ENCODE measurements at places on chromosomes 5 and 9.
A peak's percentile ranks its signal among the peaks of the same experiment; 100 is the strongest.

GRCh38 chr5:42950456-42951292 lies 89.4 kb downstream of the ANXA2R start:
- peak; percentile 99 for DNase-seq

DNA sequence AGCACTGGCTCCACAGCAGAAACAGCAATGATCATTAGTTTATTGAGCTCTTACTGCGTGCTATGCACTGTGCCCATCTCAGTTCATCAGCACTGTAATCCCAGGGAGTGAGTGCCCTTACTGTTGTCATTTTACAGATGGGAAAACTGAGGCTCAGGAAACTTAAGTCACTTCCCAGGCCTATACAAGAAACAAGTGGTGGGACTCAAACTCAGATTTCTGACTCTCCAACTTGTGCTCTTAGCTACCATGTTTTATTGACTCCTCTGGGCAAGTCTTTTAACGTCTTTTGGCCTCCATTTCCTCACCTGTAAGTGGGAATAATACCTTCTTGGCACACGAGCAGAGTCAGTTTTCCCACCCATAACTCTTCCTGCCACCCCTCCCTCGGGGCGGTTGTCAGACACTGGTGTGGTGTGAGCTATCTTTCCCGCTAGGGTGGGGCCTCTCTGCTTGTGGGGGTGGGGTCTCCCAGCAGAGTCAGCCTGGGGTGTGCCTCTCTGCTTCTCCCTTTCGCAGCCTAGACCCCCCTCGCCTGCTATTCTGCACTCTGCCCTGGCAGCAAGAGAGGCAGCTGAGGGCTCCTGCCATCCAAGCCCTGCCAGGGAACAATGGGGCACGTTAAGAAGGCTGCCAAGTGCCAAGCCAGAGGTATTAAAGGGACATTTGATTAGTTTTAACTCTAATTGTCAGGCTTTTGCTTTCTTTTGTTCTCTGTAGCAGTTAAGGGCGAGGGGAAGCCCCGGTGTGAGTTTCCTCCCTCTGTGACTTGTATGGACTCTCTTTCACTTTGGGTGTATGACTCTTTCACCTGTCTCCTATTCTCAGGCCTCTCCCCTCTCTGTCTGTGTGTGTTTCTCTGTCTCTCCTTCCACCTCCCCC lies 12.1 kb downstream of the GALNT10 start:
- DNase-seq, result no peak

- DNase-seq, result no peak
Measured at GRCh38 chr5:83553000-83553486, 81.5 kb downstream of the VCAN start.

DNA sequence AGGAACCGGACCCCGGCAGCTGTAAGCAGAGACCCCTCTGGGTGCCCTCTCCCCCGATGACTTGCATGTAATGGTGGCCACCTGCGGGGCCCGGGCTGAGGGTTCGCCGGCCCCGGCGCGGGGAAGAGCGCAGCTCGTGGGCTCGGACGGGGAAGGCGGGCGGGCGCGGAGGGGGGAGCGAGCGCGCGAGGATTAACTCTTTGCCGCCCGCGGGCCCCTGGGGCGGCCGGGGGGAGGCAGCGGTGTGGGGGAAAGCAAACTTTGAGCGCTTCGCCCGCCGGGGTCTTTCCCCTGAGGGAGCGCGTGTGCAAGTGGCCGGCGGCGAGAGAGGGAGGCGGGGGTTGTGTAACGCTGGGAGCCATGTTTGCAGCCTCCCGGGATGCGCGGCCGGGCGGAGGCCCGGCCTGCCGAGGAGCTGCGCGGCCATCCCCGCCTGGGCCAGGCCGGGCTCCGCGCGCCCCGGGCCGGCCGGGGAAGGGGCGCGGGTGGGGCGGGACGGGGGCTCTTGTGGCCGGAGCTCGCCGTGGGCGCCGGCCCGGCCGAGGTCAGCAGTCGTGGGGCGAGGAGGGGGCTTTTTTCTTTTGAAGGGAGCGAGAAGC lies 547 bp downstream of the ANP32B start:
- DNase-seq, result no peak

- DNase-seq, result no peak
Measured at GRCh38 chr5:132143148-132143547, 69.6 kb downstream of the CSF2 start.

- no peak for DNase-seq
Measured at GRCh38 chr9:120923620-120924328, 2.8 kb downstream of the TRAF1 start.

DNA sequence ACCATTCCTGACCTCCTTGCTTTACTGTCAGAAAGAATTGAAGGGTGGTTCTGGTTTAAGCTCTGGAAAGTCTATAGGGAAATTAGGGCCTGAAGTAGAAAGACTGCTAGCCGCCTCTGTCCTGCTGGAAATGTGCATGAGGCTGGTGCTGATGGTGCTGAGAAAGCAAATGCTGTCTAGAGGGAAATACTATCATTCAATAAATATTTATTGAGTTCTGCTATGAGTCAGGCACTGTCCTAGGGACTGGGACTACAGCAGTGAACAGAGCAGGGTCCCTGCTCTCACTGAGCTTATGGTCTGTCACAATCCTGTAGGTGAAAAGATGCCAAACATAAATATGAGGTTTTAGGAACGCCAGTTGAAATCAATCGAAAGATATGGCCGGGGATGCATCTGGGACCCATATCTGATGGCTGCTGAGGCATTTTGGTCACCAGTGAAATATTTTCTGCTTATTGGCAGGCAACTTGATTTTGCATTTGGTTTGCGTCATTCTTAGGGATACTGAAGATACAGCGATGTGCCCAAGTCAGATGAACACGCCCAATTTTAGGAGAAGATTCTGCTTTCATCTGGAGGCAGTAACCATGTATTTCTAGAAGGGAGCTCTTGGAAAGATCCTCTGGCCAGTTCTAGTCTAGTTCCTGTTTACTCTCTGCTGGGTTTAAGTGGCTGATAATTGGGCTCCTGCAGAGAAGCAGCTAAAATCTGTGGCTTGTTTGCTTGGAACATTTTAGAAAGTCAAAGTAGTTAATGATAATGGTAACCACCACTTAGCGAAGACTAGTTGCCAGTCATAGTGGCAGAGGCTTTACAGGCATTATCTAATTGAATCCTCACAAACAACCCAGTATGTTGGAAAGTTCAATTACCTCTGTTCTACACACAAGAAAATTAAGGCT lies 73.3 kb downstream of the INSYN2B start:
- DNase-seq, result no peak

- DNase-seq, result no peak
Measured at GRCh38 chr5:60162441-60162840, 268.9 kb upstream of the PDE4D start.

GRCh38 chr9:88776717-88777497 lies 214.4 kb upstream of the S1PR3 start:
- DNase-seq, result peak; percentile 68

DNA sequence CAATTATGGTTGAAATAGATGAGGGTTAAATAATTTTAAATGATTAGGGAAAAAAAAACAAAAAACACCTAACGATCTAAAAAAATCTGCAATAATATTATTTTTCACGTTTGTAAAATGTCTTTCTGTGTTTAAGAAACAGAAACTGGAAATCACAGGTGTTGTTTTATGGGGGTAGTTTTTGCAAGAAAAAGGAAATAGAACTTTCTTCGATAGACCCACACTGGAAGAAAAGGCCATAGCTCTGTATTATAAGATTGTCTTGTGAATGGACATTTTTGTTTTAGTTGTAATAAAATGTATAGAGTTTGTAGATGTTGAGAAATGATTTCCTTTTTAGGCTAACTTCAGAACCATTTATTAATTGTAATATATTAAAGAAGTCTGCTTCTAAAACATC lies 5.5 kb downstream of the CSNK1G3 start:
- DNase-seq, result no peak

DNA sequence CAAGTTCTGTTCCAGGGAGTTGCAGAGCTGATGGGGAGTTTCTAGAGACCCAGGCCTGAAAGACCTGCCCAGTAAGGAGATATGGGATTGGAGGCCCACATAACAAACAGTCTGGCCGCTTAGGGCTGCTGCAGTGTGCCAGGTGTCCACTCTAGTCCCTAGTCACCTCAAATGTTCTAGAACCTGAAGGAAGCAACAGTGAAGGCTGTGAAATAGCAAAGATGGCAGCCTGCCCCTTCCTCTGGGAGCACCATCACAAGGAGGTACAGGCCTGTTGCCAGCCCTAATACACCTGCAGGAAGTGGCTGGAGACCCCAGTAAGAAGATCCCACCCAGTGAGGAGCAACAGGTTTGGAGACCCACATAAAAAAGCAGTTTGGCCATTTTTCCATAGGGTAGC lies 783.8 kb upstream of the EDIL3 start:
- DNase-seq, result no peak

DNA sequence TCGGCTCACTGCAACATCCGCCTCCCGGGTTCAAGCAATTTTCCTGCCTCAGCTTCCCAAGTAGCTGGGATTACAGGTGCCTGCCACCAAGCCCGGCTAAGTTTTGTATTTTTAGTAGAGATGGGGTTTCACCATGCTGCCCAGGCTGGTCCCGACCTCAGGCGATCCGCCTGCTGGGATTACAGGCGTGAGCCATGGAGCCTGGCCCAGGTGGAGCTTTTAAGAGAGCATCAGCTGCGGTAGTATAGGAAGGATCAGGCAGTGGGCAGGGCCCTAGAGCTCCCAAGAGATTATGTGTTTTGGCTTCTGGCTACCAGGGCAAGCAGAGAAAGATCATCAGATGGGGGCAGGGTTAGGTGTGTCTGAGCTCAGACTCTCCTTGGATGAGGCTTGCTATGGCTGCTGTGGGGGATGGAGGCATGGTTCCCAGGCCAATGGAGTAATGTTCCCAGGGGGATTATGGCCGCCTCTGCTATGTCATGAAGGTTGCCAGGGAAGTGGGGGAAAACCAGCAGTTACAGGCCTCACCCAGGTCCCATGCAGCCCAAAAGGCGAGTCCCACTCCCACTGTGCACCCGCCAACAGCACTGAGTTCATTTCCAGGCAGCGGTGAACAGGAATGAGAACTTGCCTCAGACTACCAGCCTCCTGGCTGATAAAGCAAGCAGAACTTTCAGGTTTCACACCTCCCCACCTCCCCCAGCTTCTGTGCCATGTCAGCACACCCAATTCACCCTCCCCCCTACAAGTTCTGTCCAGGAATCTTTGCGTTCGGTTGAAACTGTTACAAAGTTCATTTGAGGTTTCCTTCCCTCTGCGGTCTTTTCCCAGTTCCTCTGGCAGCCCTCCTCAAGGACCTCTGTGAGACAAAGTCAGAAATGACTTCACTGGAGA lies 507.6 kb downstream of the SPATA31D1 start:
- DNase-seq, result no peak

DNA sequence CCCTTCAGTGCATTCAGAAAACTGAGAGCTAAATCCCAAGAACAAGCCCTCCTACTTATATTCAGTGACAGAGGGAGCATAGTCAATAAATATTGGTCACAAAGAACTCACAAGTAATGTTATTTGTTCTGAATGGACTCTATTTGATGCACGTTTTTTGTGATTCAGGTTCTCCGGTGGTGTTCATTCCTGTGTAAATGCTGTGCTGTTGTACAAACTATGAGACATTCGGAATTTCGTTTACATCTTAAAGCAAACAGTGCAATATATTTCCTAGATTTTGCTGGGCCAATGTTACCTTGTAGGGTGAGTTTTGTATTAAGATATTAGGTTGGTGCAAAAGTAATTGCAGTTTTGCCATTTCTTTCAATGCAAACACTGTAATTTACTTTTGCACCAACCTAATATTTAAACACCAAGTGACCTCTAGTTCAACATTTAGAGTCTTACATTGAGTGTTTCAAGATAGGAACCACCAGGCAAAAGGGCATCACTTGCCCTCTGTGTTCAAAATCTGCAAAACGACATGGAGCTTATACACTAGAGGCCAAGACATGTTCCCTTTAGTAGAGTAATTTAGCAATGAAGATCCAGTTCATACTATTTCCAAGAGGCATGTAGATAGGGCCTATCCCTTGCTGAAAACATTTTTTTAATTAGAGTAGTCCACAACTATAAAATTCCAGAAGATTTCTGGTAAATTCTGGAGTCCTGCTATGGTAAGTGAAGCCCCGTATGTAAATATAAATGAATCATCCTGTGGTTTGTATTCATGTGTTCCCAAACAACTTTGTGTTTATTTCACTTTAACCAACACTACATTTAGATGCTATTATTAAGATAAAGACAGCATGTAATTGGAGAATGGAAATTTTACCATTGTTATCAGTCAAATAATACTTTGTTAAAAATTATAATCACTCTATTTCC lies 444.0 kb upstream of the PTGER4 start:
- DNase-seq, result no peak

GRCh38 chr5:8857051-8857450 lies 688.8 kb downstream of the SEMA5A start:
- peak; percentile 29 for DNase-seq

DNA sequence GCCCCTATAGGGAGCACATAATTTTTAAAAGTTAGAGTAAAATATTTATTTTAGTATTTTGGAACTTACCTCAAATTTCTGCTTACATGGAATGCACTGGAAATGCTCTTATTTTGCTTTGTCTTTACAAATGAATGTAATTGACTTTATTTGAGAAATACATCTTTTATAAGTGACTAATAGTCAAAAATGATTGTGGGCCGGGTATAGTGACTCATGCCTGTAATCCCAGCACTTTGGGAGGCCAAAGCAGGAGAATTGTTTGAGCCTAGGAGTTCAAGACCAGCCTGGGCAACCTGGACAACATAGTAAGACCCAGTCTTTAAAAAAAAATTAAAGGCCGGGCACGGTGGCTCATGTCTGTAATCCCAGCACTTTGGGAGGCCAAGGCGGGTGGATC lies 5.8 kb downstream of the HMGCR start:
- DNase-seq, result no peak
